ENCODE measurements at places on chromosomes 2 and 18.

- DNase-seq = no peak
- H3K27me3 ChIP-seq = no peaks in the 10 kb centered on the region
- H3K4me1 ChIP-seq = peaks cover 10% of the 10 kb centered on the region
- no peak overlapping the region for H3K4me3 ChIP-seq
Observed at GRCh38 chr2:43402002-43402401, 175.6 kb upstream of the ZFP36L2 start.

DNA sequence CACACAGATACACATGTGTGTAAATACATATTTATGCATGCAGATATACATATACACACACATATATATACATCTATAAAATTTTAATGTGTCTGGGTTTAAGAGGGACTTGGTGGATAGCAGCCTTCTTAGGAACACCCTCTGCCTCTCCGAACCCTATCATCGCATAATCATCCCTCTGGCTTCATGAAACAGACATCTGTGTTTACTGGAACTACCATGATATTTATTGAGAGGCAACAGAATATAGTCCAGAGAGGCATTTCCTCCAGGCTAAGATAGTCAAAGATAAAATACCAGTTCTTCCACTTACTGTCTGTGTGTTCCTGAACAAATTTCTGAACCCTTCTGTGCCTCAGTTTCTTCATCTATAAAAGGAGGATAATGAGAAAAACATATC is 239.0 kb upstream of the FANCL start:
- no peaks in the 10 kb centered on the region for H3K36me3 ChIP-seq
- H3K27me3 ChIP-seq = no peaks in the 10 kb centered on the region
- DNase-seq = no peak
- no peak overlapping the region for H3K27ac ChIP-seq

DNA sequence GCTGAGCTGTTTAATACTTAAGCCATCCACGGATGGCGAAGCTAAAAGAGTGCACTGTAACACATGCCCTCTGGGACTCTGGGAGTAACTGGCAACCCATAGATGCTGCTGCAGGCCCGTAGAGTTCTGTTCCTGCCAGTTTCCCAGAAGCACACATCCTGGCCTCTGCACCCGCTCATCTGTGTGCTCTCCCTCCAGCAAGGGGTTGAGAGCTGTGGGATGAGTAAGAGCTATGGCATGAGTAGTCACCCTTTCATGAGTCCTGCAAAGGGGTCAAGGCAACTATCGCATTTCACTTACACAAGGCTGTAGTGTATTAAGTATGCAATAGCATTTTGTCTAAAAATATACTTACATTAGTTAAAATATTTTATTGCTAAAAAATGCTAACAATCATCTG is 1341.8 kb upstream of the NXPH2 start:
- no peak for DNase-seq
- H3K27me3 ChIP-seq = no peaks in the 10 kb centered on the region
- no peaks in the 10 kb centered on the region for H3K4me1 ChIP-seq
- H3K36me3 ChIP-seq = no peaks in the 10 kb centered on the region

- no peaks in the 10 kb centered on the region for H3K36me3 ChIP-seq
- H3K27me3 ChIP-seq = peaks cover 21% of the 10 kb centered on the region
- H3K27ac ChIP-seq = no peak overlapping the region
- H3K4me1 ChIP-seq = no peaks in the 10 kb centered on the region
- DNase-seq = peak; percentile 7
- no peak overlapping the region for H3K4me3 ChIP-seq
Observed at GRCh38 chr2:105187531-105187930, 54.0 kb upstream of the GPR45 start.

- H3K27me3 ChIP-seq = no peaks in the 10 kb centered on the region
- H3K36me3 ChIP-seq = no peaks in the 10 kb centered on the region
- H3K27ac ChIP-seq = no peak overlapping the region
Observed at GRCh38 chr2:213166109-213166508, 14.7 kb upstream of the IKZF2 start.

GRCh38 chr2:27884601-27885000 is 5.6 kb downstream of the RBKS start:
- H3K4me1 ChIP-seq = peaks cover 42% of the 10 kb centered on the region
- H3K27ac ChIP-seq = no peak overlapping the region
- DNase-seq = no peak

DNA sequence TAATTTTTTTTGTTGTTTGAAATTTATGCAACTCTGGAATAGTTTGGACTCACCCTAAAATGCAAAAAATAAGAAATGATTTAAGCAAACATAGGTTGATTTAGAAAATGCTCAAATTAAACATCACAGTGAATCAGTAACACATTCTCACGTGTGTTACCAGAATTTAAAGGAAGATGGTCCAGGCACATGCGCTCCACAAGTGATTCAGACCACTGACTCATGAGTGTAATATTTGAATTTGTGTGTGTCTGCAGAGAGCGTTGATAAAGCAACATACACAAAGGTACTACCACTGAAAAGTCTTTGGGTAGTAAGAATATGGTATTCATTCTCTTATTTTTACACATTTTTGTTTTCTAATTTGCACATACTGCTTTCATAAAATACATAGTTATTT is 7.9 kb downstream of the SS18 start:
- H3K36me3 ChIP-seq = peaks cover 82% of the 10 kb centered on the region
- DNase-seq = peak; percentile 62
- H3K4me3 ChIP-seq = no peak overlapping the region
- no peak overlapping the region for H3K27ac ChIP-seq
- peaks cover 10% of the 10 kb centered on the region for H3K4me1 ChIP-seq
- H3K27me3 ChIP-seq = no peaks in the 10 kb centered on the region

DNA sequence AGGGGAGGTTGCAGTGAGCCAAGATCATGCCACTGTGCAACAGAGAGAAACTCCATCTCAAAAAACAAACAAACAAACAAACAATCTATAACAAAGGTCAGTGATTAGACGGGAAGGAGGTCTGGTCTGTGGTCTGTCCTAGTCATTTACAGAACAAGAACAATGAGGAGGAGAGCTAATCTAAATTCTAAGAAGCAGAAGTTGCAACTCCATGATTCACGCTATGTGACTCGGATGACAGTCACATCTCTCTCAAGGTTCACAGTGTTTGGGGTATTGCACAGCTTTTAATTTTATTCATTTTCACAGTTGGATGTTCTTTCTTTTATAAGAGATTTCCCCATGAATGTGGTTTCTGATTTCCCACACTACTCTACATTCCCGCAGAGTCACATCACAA is 218.7 kb upstream of the PIEZO2 start:
- no peak overlapping the region for H3K4me3 ChIP-seq
- H3K27me3 ChIP-seq = 0 out of 2 replicates have a peak, but pooled peaks cover 3% of the 10 kb centered on the region
- no peaks in the 10 kb centered on the region for H3K36me3 ChIP-seq
- DNase-seq = peak; percentile 50
- no peaks in the 10 kb centered on the region for H3K4me1 ChIP-seq

GRCh38 chr2:10347562-10347948 is 44.9 kb downstream of the HPCAL1 start:
- no peak for DNase-seq
- no peaks in the 10 kb centered on the region for H3K4me1 ChIP-seq
- H3K4me3 ChIP-seq = no peak overlapping the region
- no peak overlapping the region for H3K27ac ChIP-seq
- H3K36me3 ChIP-seq = no peaks in the 10 kb centered on the region

- no peak for DNase-seq
- H3K27me3 ChIP-seq = peaks cover 65% of the 10 kb centered on the region
- no peaks in the 10 kb centered on the region for H3K36me3 ChIP-seq
- H3K4me1 ChIP-seq = no peaks in the 10 kb centered on the region
- no peak overlapping the region for H3K4me3 ChIP-seq
Observed at GRCh38 chr2:70656421-70657010, 102.9 kb upstream of the TGFA start.

DNA sequence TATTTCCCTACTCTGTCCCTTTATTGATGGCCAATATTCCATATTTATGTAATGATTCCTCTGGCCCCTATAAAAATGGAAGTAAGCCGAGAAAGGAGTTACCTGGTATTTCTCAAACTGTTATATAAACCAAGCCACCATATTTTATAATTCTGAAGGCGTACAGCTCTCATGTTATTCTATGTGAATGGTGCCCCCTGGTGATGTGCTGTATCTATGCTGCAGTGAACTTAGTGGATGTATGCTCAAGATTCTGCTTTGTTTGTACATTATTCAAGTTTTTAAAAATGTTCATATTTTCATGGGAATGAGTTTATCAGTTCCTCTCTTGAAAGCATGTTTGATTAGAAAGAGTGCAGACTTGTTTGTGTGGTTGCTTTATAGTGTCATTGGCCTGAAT is 194.5 kb upstream of the LRRTM1 start:
- no peaks in the 10 kb centered on the region for H3K27me3 ChIP-seq
- no peak overlapping the region for H3K27ac ChIP-seq
- peaks cover 14% of the 10 kb centered on the region for H3K4me1 ChIP-seq
- H3K36me3 ChIP-seq = no peaks in the 10 kb centered on the region

- H3K4me3 ChIP-seq = no peak overlapping the region
- no peak overlapping the region for H3K27ac ChIP-seq
- no peak for DNase-seq
Observed at GRCh38 chr2:179247318-179248023, 17.2 kb downstream of the SESTD1 start.

- peak overlapping the region; percentile 52 for H3K4me3 ChIP-seq
- H3K27ac ChIP-seq = peak overlapping the region; percentile 61
- no peaks in the 10 kb centered on the region for H3K36me3 ChIP-seq
Observed at GRCh38 chr2:174840436-174840835, 76.2 kb upstream of the CHRNA1 start.

DNA sequence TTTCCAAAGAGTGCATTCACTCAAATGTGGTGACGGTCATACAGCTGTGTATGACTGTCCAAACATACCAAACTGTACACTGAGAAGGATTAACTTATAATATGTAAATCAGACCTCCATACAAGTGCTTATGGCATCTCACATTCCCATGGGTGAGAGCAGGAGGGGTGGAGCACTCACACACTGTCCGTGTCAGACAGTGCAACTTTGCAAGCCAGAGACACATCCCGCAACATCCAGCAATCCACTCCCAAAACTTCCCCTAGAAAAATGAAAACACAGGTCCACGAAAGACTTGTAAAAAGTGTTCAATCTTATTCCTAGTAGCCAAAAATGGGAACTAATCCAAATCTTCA is 36.4 kb downstream of the FAM168B start:
- no peak overlapping the region for H3K4me3 ChIP-seq
- no peaks in the 10 kb centered on the region for H3K27me3 ChIP-seq
- H3K27ac ChIP-seq = peak overlapping the region; percentile 68
- H3K36me3 ChIP-seq = peaks cover 29% of the 10 kb centered on the region
- peaks cover 24% of the 10 kb centered on the region for H3K4me1 ChIP-seq

DNA sequence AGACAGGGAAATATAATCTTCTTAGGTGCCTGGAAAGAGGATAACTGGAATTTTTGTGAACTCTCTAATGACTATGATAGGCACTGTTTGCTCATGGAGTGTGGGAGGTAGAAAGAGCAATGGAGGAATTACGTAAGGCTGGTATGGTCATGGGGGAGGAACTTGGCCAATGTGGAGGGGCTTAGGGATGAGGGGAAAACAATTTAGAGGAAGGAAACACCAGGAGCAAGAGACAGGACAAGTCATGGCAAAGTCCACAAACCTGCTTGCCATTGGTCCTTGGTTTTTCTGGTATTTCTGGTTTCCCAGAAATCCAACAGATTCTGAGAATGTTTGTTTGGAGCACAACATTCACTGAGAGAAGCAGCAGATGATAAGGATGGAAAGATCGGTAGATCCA is 274.2 kb downstream of the DYSF start:
- H3K36me3 ChIP-seq = no peaks in the 10 kb centered on the region
- no peaks in the 10 kb centered on the region for H3K27me3 ChIP-seq
- 0 out of 2 replicates have a peak, but pooled peaks cover 9% of the 10 kb centered on the region for H3K4me1 ChIP-seq
- H3K27ac ChIP-seq = no peak overlapping the region
- H3K4me3 ChIP-seq = no peak overlapping the region
- DNase-seq = peak; percentile 41

DNA sequence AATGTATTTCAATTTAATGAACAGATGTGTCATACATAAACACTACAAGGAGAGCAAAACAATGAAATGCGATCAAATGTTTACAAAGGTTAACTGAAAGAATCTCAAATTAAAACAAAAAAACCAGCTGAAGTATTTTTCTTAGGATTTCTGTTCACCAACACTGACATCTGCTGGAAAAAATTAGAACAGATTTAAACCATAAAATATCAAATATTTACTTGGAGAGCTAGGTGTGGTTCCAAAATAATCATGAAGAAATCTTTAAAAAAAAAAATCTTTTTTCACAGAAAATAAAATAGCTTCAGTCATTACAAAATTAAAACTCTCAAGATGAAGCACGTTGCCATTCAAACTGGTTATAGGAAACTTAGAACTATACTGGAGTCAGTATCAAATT is 13.8 kb downstream of the MMADHC start:
- no peak overlapping the region for H3K4me3 ChIP-seq
- DNase-seq = peak; percentile 49
- H3K27me3 ChIP-seq = no peaks in the 10 kb centered on the region
- no peak overlapping the region for H3K27ac ChIP-seq
- peaks cover 82% of the 10 kb centered on the region for H3K36me3 ChIP-seq

- DNase-seq = no peak
- H3K27me3 ChIP-seq = no peaks in the 10 kb centered on the region
- H3K4me1 ChIP-seq = no peaks in the 10 kb centered on the region
Observed at GRCh38 chr2:26737221-26737620, 26.9 kb upstream of the SLC35F6 start.

DNA sequence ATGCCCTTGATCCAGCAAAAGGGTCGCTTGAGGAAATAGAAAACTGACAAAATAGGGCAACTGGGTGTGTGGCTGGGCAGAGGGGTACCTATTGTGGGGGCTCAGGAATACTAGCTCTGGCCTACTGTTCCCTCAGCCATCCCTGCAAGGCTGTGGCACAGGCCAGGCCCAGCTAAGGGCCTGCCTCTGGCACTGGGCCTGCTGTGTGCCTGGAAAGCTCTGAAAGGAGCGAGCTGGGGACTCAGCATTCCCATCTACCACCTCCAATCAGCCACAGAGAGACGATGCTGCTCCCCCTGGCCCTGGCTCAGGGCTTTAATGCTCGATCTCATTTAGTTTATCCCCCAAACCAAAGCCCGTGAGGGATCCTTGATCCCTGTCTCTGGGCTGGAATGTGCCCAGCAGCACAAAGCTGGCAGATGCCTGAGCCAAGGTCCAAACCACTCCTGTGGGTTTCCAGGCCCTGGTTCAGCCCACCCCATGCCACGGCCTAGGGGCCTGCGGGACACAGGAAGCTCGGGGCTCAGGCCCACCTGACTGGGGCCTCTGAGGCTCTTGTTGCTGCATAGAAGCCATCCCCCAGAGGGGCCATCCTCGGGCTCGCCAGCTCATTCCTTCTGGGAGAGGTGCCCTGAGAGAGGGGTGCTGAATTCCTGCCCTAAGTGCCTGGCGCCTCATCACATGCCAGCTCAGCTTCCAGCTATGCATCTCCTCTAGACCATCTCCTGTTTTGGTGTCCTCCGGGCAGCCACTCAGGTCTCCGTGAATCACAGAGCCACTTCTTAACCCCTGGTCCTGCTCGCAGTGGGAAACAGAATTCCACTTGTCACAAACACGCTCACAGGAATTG is 43.0 kb upstream of the KCNF1 start:
- no peaks in the 10 kb centered on the region for H3K27me3 ChIP-seq
- DNase-seq = peak; percentile 87
- H3K27ac ChIP-seq = peak overlapping the region; percentile 30
- no peak overlapping the region for H3K4me3 ChIP-seq

GRCh38 chr18:23995180-23995579 is 19.4 kb upstream of the TTC39C start:
- no peak overlapping the region for H3K4me3 ChIP-seq
- 0 out of 2 replicates have a peak, but pooled peaks cover 11% of the 10 kb centered on the region for H3K4me1 ChIP-seq
- DNase-seq = no peak
- H3K27ac ChIP-seq = no peak overlapping the region
- no peaks in the 10 kb centered on the region for H3K36me3 ChIP-seq
- H3K27me3 ChIP-seq = no peaks in the 10 kb centered on the region

GRCh38 chr2:73253901-73254300 is 19.8 kb downstream of the CCT7 start:
- H3K27me3 ChIP-seq = no peaks in the 10 kb centered on the region
- H3K27ac ChIP-seq = no peak overlapping the region
- DNase-seq = no peak
- peaks cover 35% of the 10 kb centered on the region for H3K36me3 ChIP-seq
- no peaks in the 10 kb centered on the region for H3K4me1 ChIP-seq
